Left ventricle myocardium inferior (tissue), 1 donor: ENCODE measurements at places on chromosomes 4 and X.

- no peak for DNase-seq
These were observed 103.3 kb downstream of the DHRSX start for GRCh38 chrX:2397229-2398063.

- DNase-seq, result no peak
These were observed 187.1 kb downstream of the BCOR start for GRCh38 chrX:39910651-39911050.

- DNase-seq, result no peak
These were observed 41.6 kb upstream of the UGT2B7 start for GRCh38 chr4:69054578-69055200.

DNA sequence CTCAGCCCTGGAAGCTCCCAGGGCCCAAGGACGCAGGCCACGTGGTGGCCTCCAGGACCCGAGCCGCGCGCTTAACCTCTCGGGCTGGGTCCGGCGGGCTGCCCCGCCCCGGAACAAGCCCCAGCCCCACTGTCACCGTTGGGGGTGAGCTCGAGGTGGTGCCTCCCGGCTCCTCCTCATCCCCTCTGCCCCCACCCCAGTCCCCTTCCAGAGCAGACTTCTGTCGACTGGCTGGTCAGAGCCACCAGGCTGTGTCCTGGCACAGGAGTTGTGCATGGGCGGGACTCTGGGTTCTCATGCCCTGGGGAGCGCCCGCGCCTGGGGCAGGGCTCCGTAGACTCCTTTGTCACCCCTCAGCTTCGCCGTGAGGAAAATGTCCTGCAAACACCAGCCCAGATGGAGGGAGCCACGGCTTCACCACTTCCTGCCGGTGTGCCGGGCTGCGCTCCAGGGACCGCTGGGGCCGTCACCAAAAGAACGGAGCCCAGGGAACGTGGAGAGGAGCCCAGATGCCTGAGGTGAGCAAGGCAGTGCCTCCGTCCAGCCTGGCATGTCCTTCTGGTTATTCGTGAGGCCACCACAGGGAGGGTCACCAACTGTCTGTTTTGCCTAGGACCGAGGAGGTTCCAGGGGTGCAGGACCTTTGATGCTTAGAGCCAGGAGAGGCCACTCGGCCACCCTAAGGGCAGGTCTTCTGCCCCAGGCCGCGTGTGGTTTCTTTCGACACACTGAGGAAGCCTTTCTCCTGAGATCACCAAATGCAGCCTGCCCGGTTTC is 7.1 kb upstream of the RGS12 start:
- no peak for DNase-seq

GRCh38 chr4:55866290-55866907 is 13.0 kb downstream of the EXOC1 start:
- no peak for DNase-seq

GRCh38 chrX:14916017-14916674 is 42.9 kb downstream of the MOSPD2 start:
- DNase-seq, result no peak

- peak; percentile 18 for DNase-seq
These were observed 77.5 kb downstream of the HTRA3 start for GRCh38 chr4:8346838-8347605.

DNA sequence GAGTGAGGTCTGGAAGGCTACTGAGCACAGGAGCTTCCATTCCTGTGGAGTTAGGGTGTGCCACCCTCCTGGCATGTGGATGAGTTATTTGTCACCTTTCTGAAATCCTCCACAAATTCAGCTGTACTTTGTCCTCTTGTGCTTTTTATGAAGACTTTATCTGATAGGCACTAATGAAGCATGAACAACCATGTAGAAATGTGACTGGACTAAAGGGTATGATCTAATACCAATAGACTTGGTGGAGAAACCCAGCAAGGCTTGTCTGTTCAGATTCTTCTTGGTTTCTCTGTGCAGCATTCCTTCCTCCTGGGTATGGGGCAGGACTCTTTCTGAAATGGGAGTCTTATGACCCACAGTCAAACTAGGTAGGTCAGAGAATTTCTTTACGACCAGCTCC is 9.6 kb downstream of the NBDY start:
- no peak for DNase-seq

DNA sequence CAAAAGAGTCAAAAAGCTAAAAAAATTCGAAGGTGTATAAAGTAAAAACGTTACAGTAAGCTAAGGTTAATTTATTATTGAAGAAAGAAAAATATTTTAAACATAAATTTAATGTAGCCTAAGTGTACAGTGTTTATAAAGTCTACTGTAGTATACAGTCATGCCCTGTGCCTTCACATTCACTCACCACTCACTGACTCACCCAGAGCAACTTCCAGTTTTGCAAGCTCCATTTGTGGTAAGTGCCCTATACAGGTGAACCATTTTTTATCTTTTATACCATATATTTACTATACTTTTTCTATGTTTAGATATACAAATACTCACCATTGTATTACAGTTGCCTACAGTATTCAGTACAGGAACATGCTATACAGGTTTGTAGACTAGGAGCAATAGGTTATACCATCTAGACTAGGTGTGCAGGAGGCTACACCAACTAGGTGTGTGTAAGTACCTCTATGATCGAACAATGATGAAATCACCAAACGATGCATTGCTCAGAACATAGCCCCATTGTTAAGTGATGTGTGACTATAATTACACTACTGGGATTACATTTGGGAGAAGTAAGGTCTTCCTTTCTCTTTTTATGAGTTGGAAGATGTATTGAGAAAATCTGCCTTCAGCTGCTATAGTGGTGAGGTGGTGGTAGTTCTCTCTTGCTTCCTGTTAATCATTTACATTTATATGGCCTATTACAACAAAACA is 27.2 kb downstream of the TMSB4X start:
- no peak for DNase-seq

- DNase-seq, result no peak
These were observed 34.8 kb downstream of the ASMT start for GRCh38 chrX:1649621-1650020.

- peak; percentile 86 for DNase-seq
These were observed at the start of gene PIR for GRCh38 chrX:15493118-15493962. Gene PIR, minus strand, starts transcription at chrX:15493333. Its CDS starts 2,076 bp downstream, at chrX:15491257.

DNA sequence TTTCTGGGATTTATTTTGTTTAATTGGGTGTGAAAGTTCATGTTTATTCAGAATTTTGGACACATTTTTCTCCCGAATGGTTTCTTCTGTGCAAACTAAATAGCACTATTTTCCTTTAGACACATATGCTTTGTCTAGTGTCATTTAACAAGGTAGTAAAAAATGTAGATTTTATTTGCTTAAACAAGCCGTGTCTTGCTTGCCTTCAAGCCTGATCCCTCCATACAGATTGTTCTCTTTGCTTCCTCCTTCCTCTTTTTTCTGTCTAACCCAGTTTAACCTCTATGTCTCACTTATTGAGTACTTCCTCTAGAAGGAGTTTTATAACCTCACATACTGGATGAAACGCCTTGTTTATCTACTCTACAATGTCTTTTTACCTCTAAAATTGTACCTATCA is 211.8 kb downstream of the NPFFR2 start:
- DNase-seq, result no peak

- no peak for DNase-seq
These were observed 53.4 kb downstream of the KDR start for GRCh38 chr4:55071951-55072350.

DNA sequence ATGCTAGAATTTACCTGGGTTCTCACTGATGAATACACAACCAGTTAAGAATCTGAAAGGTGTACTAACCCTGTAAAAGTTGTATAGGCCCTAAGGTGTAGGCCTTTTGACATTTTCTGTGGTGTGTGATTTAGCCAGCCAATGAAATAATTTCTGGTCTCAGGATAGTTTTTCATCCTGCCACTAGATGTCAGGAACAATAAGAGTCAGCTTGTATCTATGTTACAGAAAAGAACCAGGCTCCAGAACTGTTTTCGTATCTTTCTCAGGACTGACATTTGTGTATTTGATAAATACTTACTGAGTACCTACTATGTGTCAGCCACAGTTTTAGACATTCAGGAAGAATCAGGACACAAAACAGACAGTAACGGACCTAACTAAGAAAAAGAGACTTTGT is 673.6 kb upstream of the TENM3 start:
- DNase-seq, result no peak

DNA sequence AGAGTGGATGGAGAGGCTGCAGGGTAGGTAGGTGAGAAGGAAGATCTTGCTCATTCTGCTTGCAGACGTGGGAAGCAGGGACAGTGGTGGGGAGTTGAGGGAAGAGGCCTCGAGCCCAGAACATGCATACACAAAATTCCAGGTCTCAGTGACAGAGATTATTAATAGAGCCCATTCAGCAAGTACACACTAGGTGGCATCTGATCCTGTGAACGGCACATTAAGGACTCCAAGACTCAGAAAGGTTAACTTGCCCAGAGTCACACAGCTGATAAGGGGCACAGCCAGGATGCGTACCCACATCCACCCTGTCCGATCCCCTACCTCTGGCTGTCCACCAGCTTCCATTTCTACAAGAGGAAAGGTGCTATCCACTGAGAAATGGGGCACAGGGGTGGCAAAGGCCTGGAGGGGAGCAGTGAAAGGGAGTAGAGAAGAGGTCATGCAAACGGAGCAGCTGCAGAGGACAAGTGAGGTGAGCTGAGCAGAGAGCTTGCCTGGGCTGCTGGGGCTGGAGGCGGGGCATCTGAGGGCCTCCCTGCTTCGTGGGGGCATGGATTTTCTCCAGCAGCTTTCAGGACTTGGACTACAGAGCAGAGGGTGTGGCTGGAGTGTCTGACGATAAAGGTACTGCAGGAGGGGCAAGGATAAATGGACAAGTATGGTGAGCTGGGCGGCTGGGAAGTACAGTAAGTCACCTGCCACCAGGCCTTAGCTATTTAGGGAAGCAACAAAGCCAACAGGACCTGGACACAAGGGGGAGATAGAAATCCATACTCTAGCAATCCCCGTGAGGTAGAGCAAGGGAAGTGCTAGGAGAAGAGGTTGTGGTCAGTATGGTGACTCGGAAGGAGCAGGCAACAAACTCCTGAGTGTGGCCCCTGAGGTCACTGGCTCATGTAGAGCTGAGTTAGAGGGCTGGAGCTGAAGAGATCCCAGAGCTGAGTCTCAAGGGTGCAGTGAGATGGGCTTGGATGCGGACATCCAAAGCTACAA is 11.2 kb downstream of the IDS start:
- DNase-seq, result peak; percentile 37

GRCh38 chrX:84189125-84189524 is 1.1 kb upstream of the RPS6KA6 start:
- DNase-seq, result no peak

DNA sequence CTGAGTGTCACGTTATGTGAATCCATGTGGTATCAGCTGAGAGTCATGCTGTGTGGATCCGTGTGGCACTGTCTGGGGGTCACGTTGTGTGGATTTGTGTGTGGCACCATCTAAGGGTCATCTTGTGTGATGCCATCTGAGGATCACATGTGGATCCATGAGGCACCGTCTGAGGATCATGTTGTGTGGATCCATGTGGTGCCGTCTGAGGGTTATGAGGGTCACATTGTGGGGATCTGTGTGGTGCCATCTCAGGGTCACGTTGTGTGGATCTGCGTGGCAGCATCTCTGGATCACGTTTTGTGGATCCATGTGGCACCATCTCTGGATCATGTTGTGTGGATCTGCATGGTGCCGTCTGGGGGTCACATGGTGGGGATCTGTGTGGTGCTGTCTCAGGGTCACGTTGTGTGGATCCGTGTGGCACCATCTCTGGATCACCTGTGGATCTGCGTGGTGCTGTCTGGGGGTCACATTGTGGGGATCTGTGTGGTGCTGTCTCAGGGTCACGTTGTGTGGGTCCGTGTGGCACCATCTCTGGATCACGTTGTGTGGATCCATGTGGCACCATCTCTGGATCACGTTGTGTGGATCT is 6.9 kb downstream of the PDE6B start:
- DNase-seq, result no peak

DNA sequence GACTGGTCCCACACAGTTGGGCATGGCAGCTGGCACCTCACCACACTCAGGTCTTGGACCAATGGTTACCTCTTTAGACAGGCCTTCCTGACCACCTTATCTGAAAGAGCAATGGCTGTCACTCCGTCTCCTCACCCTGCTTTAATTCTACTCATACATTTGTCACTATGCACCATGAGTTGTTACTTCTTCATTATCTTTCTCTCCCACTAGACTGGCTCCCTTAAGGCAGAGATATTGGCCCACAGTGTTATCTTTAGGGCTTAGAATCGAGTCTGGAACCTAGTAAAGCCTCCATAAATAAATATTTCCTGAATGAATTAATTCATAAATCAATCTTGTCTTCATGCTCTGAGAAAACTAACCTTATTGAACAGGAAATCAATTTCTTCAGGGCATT is 46.6 kb downstream of the DCHS2 start:
- DNase-seq, result no peak

GRCh38 chrX:108557580-108557979 is 117.9 kb downstream of the COL4A5 start:
- DNase-seq, result no peak

DNA sequence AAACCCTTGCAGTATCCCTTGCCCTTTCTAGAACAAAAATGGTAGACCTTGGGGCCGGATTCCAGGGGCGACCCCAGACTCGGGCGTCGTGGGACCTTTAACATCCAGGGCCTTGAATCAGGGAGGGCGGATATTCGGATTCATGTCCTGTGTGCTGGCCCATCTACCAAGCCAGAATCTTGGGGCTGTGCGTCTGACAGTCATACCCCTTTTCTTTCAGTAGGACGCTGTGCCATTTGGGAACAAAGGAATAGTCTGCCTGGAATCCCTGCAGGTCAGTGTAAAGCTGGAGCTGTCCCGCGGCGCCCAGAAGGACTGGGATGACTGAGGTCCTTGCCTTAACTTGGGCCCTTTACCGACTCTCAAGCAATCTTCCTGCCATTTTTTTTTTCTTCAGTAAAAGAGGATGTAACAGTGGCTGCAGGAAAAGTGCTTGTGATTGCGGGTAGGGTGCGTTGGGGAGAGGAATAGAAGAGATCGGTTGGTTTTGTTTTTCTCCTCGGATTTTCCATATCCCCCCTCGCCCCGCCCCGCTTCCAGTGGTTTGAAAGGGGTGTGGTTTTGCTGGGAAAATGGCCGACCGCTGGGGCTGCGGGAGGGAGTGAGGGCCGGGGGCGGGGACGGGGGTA is 518 bp downstream of the ARMCX1 start:
- DNase-seq, result peak; percentile 54

DNA sequence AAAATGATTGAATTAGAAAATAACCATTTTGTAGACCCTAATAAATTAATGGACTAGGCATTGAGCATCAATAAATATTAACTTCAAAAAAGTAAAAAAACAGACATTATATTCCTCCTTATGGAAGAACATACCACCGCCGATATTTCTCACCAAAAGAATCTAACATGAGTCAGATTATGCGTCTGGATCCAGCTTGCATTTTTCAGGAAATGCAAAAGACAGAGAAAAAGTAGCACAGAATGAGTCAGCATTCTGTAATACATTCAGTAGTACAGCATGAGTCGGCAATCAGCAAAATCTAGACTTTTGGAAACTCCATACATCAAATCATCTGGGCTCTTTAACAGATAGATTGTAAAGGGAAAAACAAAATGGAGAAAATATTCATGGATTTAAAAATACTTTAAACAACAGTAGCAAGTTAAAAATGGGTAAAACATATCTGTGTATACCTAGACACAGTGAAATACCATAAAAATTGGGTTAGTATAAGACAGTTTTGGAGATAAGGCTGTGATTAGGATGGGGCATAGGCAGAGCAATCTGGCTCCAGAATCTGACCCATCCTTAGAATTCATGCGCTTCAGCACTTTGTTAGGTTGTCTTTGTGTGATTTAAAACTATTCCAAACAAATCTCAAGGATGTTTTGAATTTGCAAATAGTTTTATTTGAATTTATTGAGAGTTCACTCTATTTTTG is 633.0 kb upstream of the FAM241A start:
- no peak for DNase-seq
